ENCODE measurements at places on chromosomes 6 and 20.

GRCh38 chr20:821046-821730, 12.3 kb upstream of the FAM110A start:
- DNase-seq = no peak

GRCh38 chr6:55379471-55379870, 52.2 kb downstream of the GFRAL start:
- no peak for DNase-seq

- no peak for DNase-seq
Observed at GRCh38 chr20:54320148-54320607, 112.3 kb downstream of the PFDN4 start.

DNA sequence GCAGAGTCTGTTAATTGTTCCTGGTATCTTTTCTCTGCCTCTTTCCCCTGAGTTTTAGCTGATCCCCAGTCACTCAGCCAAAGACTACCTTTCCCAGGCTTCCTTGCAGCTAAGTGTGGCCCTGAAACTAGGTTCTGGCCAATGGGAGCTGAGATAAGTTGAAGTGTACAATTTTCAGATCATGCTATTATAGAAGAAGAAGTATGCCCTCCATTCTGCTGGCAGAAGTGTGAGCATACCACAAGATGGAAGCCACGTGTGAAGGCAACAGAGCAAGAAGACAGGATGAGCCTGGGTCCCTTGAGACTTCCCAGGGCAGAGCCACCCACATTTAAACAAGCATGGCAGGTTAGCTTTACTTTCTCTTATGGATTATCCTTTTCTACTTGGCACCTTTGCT, 273.2 kb downstream of the HIVEP2 start:
- no peak for DNase-seq

DNA sequence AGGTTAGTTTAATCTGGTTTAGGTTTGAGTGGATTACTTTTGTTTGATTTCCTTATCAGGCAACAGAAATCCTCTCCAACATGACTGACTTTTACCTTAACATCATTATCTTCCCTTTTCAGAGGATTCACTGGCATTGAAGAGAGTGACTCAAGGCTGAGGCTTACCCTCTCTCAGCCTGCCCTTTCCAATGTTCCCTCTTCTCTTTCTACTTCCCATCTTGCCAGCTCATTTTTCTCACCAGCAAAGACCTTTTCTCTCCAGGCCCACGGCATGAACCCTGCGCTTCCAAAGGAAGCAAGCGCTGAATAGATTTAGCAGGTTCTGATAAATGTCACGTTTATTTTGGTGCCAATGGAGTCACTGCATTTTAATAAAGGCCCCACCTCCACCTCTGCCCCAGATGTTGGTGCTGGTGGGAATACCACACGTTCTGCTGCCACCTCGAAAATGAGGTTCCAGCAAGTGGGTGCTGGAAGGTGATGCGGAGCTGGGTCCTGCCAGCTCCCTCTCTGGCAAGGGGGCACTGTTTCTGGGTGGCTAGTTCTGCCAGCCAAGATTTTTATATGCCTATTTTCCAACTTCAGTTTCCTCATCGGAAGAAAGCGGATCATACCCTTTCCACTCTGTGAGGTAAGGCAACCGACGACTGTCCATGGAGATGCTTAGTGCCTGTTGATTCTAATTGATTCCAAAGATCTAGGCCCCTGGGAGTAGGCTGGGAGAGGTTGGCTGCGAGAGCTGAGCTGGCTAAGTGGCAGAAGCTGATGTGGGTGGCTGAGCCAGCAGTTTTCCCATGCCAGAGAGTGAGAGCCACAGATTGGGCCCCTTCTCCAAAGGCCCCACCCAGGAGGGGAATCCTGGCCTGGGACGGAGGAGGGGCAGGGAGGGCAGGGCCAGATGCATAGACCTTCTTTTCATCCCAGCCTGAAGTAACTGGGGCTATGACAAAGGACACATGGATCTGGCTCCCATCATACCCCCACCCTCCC, 87.7 kb upstream of the MAFB start:
- DNase-seq = no peak

GRCh38 chr6:88869263-88870020, 94.0 kb downstream of the RNGTT start:
- DNase-seq = no peak

DNA sequence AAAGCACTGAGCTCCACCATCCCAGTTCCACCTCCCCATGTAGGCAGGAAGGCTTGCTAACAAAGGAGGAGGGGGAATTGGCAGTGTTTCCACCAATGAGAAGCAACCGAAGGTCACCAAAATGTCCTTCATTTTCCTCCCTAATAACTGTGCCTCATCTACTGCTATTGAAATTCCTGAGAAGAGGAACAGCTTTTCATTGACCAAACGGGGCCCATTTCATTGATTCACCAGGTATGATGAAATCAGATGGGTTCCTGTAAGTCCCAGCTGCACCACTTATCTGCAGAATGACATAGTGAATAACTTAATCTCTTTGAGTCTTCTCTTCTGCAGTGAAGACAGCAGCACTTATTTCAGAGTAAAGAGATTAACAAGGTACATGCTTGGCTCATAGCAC, 17.3 kb downstream of the TREM1 start:
- no peak for DNase-seq

GRCh38 chr20:37575884-37576283, 48.2 kb upstream of the BLCAP start:
- DNase-seq = no peak

GRCh38 chr6:168877821-168878282, 375.8 kb downstream of the THBS2 start:
- no peak for DNase-seq

GRCh38 chr6:120077489-120077888, 727.9 kb upstream of the MAN1A1 start:
- DNase-seq = no peak

DNA sequence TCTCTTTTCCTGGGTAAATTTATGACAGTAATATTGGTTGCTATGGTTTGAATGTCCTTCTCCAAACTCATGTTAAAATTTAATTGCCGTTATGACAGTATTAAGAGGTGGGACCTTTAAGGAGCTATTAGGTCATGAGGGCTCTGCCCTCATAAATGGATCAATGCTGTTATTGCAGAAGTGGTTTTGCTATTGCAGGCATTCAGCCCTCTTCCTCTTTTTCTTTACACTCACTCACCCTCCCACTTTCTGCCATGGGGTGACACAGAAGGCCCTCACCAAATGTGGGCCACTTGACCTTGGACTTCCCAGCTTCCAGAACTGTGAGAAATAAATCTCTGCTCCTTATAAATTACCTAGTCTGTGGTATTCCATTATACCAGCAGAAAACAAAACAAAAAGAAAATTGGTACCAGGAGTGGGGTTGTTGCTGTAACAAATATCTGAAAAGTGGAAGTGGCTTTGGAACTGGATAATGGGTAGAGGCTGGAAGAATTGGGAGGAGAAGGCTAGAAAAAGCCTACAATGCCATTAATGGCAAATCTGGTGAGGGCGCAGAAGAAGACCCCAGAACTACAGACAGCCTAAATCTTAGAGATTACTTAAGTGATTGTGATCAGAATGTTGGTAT, 24.8 kb upstream of the IGF2R start:
- DNase-seq = no peak

- DNase-seq = no peak
Observed at GRCh38 chr20:19495905-19496703, 262.0 kb upstream of the RIN2 start.

Measured in stimulated activated CD8-positive, alpha-beta memory T cell treated with anti-CD3 and anti-CD28 coated beads, Interleukin-15, amount 100 ng/mL, for 24 hours (primary cell).